ENCODE measurements at places on chromosomes 2 and 18. TPM values are rescaled to one million over a fixed set of nuclear protein-coding genes. Genes with fewer than 3 reads are reported as not detected.

Gene MLPH
- total RNA-seq: 6.5 TPM

Gene TTC21B
- 46.6 TPM for total RNA-seq

Gene MC2R
- not detected for total RNA-seq

Gene SLC30A3
- total RNA-seq: 160 TPM

Gene CD8A
- total RNA-seq: 1.7 TPM

Gene UCN
- total RNA-seq: 18.8 TPM

Gene DOK6
- total RNA-seq: 0.71 TPM

Gene FN1
- total RNA-seq: 66.3 TPM

Gene NTSR2
- 0.68 TPM for total RNA-seq

Gene KCNS3
- total RNA-seq: 17.4 TPM

Gene METTL8
- 34.3 TPM for total RNA-seq

Gene DES
- total RNA-seq: 33.3 TPM

Gene LBX2
- 1.4 TPM for total RNA-seq

Gene TFCP2L1
- 5.1 TPM for total RNA-seq

- no peak for DNase-seq
- no peak overlapping the region for H3K27ac ChIP-seq
- H3K27me3 ChIP-seq: no peaks in the 10 kb centered on the region
These were observed 6.9 kb downstream of the ZNF24 start for GRCh38 chr18:35337286-35337685.

GRCh38 chr2:138503652-138504051 lies 2.1 kb downstream of the SPOPL start:
- no peaks in the 10 kb centered on the region for H3K27me3 ChIP-seq
- DNase-seq: no peak
- H3K4me3 ChIP-seq: no peak overlapping the region
- H3K27ac ChIP-seq: no peak overlapping the region

DNA sequence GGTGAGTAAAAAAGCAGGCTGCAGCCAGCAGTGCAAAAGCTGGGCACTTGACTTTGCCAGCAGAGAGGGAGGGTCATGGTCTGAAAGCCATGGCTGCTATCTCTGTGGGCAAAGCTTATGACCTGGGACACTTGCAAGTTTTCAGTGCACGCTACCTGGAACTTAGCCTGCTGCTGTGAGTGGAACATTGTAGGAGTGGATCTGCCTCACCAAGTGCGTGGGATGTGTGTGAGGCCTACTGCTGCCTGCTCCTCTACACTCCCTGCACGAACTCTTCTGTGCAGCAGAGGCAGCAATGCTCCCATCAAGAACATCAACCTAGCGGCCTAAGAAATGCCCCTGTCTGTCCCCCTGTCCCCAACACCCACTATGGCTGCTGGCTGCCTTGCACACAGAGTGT lies 344.1 kb upstream of the REG3G start:
- no peaks in the 10 kb centered on the region for H3K27me3 ChIP-seq
- H3K4me3 ChIP-seq: no peak overlapping the region
- H3K27ac ChIP-seq: no peak overlapping the region

DNA sequence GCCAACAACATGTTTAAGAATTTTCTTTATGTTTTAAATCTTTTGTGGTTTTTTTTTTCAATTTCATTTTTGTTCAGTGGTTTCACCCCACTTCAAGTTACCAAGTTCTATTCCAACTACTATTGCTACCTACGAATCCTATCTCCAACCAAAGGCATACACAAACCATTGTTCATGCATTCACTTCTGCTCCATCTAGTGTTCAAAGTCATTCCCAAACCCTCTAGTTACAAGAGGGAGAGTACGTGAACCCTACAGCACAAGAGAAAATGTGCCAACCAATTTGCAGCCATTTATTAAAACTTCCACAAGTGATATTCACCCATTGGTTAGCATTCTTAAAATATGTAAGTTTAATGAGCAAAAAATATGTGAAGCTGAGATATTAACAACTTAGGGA lies 295.1 kb upstream of the KYNU start:
- no peaks in the 10 kb centered on the region for H3K4me1 ChIP-seq
- H3K27ac ChIP-seq: no peak overlapping the region
- DNase-seq: no peak
- no peaks in the 10 kb centered on the region for H3K36me3 ChIP-seq

DNA sequence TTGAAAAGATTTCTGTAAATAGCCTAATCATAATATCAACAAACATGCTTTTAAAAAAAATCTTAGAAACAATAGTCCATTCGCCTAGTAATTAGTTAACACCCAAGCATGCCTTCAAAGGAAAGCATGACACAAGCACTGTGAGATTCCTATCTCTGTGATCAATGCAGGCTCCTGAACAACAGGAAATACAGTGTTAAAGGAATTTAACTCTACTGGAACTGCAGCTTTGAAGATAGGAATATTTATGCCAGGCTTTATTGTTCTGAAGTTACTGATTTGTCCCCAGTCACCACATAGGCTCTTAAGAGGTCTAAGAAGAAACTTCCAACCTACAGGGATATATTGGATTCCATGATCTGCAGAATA lies 15.4 kb upstream of the FAM124B start:
- no peak for DNase-seq
- no peak overlapping the region for H3K27ac ChIP-seq
- H3K27me3 ChIP-seq: no peaks in the 10 kb centered on the region
- H3K36me3 ChIP-seq: no peaks in the 10 kb centered on the region
- H3K4me3 ChIP-seq: no peak overlapping the region
- H3K4me1 ChIP-seq: no peaks in the 10 kb centered on the region

DNA sequence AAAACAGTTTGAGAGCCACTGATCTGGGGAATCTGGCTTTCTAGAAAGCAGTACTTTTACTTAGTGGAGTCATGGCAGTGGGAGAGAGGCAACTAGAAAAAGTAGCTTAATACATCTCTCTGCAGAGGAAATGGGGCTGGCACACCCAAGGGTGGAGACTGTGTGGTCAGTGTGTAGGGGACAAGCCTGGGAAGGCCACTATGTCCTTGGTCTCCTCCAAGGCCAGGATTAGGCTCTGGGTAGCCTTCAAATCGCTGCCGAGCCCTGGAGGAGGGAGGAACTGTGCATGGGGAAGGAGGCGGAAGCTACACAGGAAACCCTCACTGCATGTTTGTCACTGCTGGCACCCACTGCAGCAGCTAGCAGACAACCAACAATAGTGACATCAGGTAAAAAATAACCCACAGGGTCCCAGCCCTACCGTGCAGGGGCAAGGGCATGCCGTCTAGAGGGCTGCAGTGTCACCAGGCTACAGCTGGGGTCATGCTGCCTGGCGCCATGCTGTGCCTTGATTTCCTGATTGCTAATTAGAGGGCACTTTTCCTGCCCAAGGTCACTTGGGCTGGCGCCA lies 34.8 kb downstream of the LBH start:
- no peaks in the 10 kb centered on the region for H3K36me3 ChIP-seq
- no peak overlapping the region for H3K4me3 ChIP-seq
- DNase-seq: no peak

- no peak overlapping the region for H3K4me3 ChIP-seq
- no peaks in the 10 kb centered on the region for H3K27me3 ChIP-seq
- DNase-seq: no peak
- no peaks in the 10 kb centered on the region for H3K4me1 ChIP-seq
These were observed 44.3 kb downstream of the CACNB4 start for GRCh38 chr2:152054593-152054992.

GRCh38 chr18:59851784-59852399 lies 47.9 kb upstream of the PMAIP1 start:
- no peaks in the 10 kb centered on the region for H3K4me1 ChIP-seq
- H3K36me3 ChIP-seq: no peaks in the 10 kb centered on the region
- no peak overlapping the region for H3K27ac ChIP-seq
- H3K27me3 ChIP-seq: no peaks in the 10 kb centered on the region
- DNase-seq: peak; percentile 28
- no peak overlapping the region for H3K4me3 ChIP-seq

GRCh38 chr2:165691615-165692014 lies 102.4 kb downstream of the GALNT3 start:
- no peaks in the 10 kb centered on the region for H3K36me3 ChIP-seq
- no peaks in the 10 kb centered on the region for H3K4me1 ChIP-seq
- H3K27me3 ChIP-seq: no peaks in the 10 kb centered on the region

- no peak for DNase-seq
- no peaks in the 10 kb centered on the region for H3K36me3 ChIP-seq
- peak overlapping the region; percentile 57 for H3K4me3 ChIP-seq
- peaks cover 4% of the 10 kb centered on the region for H3K4me1 ChIP-seq
- no peaks in the 10 kb centered on the region for H3K27me3 ChIP-seq
These were observed 36.9 kb upstream of the ITM2C start for GRCh38 chr2:230827774-230828271.

GRCh38 chr18:45775241-45775676 lies 50.2 kb upstream of the SIGLEC15 start:
- no peaks in the 10 kb centered on the region for H3K36me3 ChIP-seq
- H3K27ac ChIP-seq: peak overlapping the region; percentile 75
- peak overlapping the region; percentile 65 for H3K4me3 ChIP-seq
- DNase-seq: peak; percentile 83

GRCh38 chr2:156436497-156437085 lies 412 bp downstream of the GPD2 start:
- no peaks in the 10 kb centered on the region for H3K36me3 ChIP-seq
- no peaks in the 10 kb centered on the region for H3K27me3 ChIP-seq
- peak overlapping the region; percentile 78 for H3K4me3 ChIP-seq
- peak overlapping the region; percentile 97 for H3K27ac ChIP-seq
- H3K4me1 ChIP-seq: peaks cover 15% of the 10 kb centered on the region

DNA sequence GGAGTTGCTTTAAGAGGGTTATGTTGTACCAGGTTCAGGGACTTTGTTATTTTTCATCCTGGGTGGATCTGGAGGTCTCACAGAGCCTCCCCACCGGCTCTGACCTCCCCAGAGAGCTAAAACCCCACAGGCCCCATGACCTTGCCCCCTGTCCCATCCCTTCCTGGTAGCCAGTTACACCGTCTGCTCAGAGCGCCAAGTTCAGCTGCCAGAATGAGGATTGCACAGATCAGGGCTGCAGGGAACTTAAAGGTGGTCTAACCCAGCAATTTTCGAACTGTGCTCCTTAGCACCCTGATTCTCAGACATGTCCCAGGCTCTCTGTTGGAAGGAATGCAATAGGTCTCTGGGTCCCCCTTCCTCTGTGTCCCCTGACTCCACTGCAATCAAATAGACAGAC lies 32.1 kb downstream of the ATOH8 start:
- H3K4me3 ChIP-seq: no peak overlapping the region
- no peak for DNase-seq
- H3K36me3 ChIP-seq: no peaks in the 10 kb centered on the region
- no peaks in the 10 kb centered on the region for H3K27me3 ChIP-seq
- H3K4me1 ChIP-seq: no peaks in the 10 kb centered on the region

- H3K27me3 ChIP-seq: no peaks in the 10 kb centered on the region
- H3K4me1 ChIP-seq: peaks cover 16% of the 10 kb centered on the region
- H3K27ac ChIP-seq: no peak overlapping the region
- no peak for DNase-seq
- H3K4me3 ChIP-seq: no peak overlapping the region
- no peaks in the 10 kb centered on the region for H3K36me3 ChIP-seq
These were observed 71.5 kb downstream of the EMX1 start for GRCh38 chr2:72988726-72989273.

GRCh38 chr18:36737316-36737715 lies 91.5 kb downstream of the TPGS2 start:
- H3K4me3 ChIP-seq: no peak overlapping the region
- no peak overlapping the region for H3K27ac ChIP-seq
- H3K36me3 ChIP-seq: no peaks in the 10 kb centered on the region
- no peaks in the 10 kb centered on the region for H3K27me3 ChIP-seq

- H3K36me3 ChIP-seq: no peaks in the 10 kb centered on the region
- no peak overlapping the region for H3K4me3 ChIP-seq
- H3K27me3 ChIP-seq: no peaks in the 10 kb centered on the region
- H3K4me1 ChIP-seq: no peaks in the 10 kb centered on the region
These were observed 140.0 kb upstream of the NOL4 start for GRCh38 chr18:34364699-34365098.

- no peak overlapping the region for H3K4me3 ChIP-seq
- H3K36me3 ChIP-seq: no peaks in the 10 kb centered on the region
- H3K4me1 ChIP-seq: no peaks in the 10 kb centered on the region
- H3K27me3 ChIP-seq: no peaks in the 10 kb centered on the region
These were observed 102.9 kb upstream of the THUMPD2 start for GRCh38 chr2:39881948-39882347.

DNA sequence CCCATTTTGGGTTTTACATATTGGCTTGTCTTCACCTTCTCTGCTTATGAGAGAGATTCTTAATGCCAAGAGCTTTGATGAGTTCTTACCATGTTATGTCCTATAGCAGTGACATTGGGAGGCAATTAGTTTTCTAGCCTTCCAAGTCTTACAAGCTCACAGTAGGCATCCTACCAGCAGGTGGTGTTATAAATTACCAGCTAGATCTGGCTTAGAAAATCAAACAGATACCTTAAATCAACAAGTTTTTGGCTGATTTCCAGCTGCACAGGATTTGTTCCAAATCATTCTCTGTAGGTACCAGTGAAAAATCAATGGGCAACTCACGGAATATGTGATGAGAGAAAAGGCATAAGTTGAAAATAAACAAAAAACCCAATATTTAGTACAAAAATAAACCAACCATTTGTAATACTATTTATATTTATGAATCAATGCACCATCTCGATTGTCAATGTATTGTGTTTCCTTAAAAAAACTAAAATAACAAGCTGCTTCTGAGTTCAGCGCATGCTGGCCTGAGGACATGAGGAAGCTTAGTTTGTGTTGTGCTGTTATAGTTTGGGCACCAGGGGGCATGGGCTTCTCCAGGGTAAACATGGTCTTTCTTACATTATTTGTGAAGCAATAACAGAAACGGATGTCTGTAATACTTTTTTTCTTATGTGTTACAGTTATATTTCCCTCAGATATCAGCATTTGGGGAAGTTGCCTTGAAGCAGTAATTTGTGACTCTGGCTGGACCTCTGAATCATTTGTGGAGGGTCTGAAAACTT lies 34.1 kb upstream of the NXPH2 start:
- no peaks in the 10 kb centered on the region for H3K27me3 ChIP-seq
- H3K36me3 ChIP-seq: no peaks in the 10 kb centered on the region
- H3K27ac ChIP-seq: no peak overlapping the region
- no peaks in the 10 kb centered on the region for H3K4me1 ChIP-seq
- no peak for DNase-seq

DNA sequence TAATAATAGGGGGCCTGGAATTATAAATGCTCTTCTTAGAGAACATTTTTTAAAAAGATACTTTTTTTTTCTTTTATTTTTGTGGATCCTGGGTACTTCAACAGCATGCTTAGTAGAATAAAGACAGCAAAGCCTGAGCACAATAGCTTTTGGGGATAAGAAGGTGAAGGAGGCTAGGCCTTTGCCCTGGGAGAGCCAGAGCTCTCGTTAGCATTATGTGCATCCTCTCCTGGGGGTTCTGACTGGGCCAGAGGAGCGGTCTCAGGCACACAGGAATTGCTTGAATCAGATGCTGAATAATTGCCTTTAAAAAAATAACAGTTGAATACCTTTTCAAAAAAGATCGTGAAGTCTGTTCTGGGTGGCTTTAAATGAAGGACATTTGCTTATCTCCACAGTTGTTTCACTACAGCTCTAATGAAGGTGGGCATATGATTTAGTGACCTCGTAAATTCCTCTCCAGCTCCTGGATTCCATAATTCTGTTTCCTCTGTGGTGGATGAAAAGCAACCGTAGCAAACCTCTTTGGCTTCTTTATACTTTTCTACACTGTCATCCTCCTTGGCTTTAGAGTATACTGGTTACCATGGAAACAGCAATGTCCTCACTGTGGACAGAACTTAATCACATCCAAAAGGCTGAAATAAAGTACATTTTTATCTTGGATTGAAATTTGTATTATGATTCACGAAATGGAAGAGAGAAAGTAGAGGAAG lies 133.8 kb downstream of the MAIP1 start:
- no peak for DNase-seq
- H3K27ac ChIP-seq: no peak overlapping the region
- no peaks in the 10 kb centered on the region for H3K27me3 ChIP-seq
- no peaks in the 10 kb centered on the region for H3K36me3 ChIP-seq
- no peaks in the 10 kb centered on the region for H3K4me1 ChIP-seq

- DNase-seq: no peak
- peak overlapping the region; percentile 74 for H3K4me3 ChIP-seq
- no peaks in the 10 kb centered on the region for H3K27me3 ChIP-seq
- H3K27ac ChIP-seq: peak overlapping the region; percentile 82
- no peaks in the 10 kb centered on the region for H3K36me3 ChIP-seq
These were observed 3.4 kb downstream of the ZNF521 start for GRCh38 chr18:25348386-25349130.
